ENCODE measurements at places on chromosomes 12 and 14.
A peak's percentile ranks its signal among the peaks of the same experiment; 100 is the strongest.

DNA sequence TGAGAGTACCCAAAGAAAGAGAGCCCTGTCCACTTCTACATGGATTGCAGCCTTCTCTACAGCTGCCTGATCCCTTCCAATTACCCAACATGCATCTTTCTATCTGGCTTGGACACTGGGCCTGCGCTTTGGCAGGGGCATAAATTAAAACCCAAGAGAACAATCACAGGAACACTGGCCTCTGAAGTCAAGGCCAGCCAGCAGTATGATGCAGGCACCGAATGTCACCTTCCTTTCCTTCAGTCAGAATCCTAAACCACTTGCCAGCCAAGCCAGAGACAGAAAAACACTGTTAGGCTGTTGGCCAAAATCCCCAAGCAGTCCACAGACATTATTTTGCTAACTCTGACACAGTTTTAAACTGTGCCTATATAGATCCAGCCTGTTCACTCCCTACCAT, 113.7 kb downstream of the DUSP6 start:
- DNase-seq = peak; percentile 30

DNA sequence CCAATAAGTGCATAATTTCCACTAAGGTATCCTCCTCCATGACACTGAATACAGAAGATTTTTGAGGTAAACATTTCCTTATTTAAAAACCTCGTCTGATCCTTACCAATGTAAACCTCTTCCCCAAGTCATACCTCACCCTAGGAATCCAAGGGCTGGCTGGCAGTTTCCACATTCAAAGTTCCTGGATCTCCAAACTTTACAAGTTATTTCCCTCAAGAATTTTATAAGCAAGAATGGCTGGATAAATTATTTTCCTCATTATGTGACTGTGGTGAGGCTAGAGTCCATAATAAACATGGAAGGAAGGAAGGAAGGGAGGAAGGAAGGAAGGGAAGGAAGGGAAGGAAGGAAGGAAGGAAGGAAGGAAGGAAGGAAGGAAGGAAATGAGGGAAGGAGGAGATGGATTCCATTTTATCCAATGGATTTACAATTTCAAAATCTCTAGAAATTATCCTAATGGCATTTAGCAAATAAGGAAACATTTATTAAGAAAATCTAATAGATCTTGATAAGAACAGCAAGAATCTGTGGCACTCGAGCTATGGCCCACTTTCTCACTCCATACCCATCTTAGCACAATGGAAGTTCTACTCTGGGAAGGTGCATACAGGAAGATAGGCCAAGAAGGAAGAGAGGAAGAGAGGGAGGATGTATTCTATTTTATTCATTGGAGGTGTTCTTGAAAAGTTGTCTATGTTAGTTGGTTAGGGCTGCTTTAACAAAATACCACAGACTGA, 477.8 kb upstream of the TMPO start:
- no peak for DNase-seq

GRCh38 chr12:10697156-10697555, 23.3 kb upstream of the STYK1 start:
- no peak for DNase-seq

GRCh38 chr14:84262932-84263331, 1267.0 kb upstream of the FLRT2 start:
- no peak for DNase-seq

- no peak for DNase-seq
These were observed 26.4 kb upstream of the FGF6 start for GRCh38 chr12:4472046-4472445.

- DNase-seq = no peak
These were observed 14.1 kb downstream of the ARF3 start for GRCh38 chr12:48943221-48943620.

GRCh38 chr14:74038020-74038859, 19.1 kb downstream of the BBOF1 start:
- DNase-seq = peak; percentile 24

- DNase-seq = no peak
These were observed 76.3 kb downstream of the PDE3A start for GRCh38 chr12:20444595-20445170.

DNA sequence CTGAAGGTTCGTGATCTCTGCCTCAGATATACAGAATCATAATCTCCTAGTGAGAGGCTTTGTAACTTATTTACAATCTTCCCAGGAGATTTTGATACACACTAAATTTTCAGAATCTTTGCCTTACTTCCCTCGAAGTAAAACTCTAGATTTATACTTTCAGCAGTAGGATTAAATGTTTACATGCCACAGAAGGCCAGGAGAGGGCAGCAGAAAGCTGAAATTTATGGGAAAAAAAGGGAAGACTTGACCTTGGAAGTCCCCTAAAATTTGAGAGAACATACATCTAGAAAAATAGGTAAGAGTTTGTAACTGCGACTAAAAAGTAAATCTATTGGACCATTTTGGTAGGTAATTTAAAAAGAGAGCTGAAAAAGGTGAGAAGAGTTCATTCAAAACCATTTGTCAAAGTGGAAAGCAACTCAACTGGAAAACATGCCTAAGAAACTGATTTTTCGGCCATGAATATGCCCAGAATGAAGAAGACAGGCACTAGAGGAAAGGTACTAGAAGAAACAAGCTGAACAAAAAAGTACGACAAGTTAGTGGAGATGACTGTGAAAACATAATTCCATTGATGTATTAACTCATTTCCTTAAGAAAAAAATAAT, 242.0 kb upstream of the MDGA2 start:
- peak; percentile 21 for DNase-seq

DNA sequence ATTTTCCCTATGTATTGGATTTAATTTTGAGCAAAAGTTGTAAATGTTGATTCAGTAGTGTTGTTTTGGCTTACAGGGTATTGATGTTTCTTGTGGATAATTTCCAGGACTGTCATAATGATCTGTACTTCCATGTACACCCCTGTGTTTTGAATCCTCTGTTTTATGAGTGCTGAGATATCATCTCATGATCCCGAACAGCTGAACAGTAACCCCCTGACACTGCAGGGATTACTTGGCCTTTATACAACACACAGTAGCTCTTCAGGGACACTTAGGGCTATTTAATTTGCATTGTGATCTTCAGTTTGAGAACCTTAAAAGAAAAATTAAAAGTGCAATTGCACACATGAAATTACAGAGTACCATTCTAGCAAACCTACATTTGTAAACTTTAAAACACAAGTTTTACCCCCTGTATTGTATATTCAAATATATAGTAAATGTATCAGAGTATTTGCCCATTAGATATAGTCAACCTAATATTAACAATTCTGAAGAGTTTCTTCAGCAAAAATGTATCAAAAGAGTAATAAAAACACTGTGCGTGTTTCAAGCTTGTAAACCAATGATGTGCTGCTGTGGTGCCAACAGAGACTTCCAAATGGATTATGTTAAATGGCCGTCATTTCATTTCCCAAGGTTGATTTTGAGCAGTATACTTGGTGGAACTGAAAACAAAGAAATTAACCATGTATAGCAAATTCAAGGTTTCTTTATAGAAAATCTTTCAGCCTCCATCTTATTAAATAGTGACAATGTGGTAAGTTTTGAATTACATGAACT, 27.9 kb upstream of the MYF6 start:
- no peak for DNase-seq

GRCh38 chr14:100592461-100592891, 5.3 kb upstream of the BEGAIN start:
- DNase-seq = no peak

DNA sequence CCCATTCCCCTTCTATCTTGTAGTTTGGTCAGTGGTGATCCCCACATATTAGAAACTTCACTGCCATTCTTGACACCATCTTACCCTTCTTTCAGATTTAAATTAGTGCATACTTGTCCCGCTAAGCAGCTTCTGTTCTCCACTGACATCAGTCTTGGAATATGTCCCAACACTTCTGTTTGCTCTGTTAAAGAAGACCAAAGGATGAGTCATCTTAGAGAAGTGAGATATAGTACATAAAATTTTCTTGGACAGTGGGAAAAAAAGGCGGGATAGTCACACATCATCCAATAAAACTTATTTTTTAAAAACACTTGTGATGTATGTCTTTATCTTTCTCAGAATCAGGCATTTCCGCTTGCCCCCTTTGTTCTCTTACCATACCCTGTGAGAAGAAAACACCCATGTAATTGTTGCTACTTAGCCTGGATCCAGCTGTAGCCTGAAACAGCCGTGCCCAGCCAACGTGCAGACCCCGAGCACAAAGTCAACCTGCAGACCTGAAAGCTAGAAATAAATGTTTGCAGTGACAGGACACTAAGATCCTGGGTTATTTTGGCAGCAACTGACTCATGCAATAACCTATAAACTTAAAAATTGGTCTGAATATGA, 100.1 kb upstream of the PDE3A start:
- peak; percentile 14 for DNase-seq

GRCh38 chr12:55925870-55926737, 1.6 kb downstream of the PYM1 start:
- no peak for DNase-seq

DNA sequence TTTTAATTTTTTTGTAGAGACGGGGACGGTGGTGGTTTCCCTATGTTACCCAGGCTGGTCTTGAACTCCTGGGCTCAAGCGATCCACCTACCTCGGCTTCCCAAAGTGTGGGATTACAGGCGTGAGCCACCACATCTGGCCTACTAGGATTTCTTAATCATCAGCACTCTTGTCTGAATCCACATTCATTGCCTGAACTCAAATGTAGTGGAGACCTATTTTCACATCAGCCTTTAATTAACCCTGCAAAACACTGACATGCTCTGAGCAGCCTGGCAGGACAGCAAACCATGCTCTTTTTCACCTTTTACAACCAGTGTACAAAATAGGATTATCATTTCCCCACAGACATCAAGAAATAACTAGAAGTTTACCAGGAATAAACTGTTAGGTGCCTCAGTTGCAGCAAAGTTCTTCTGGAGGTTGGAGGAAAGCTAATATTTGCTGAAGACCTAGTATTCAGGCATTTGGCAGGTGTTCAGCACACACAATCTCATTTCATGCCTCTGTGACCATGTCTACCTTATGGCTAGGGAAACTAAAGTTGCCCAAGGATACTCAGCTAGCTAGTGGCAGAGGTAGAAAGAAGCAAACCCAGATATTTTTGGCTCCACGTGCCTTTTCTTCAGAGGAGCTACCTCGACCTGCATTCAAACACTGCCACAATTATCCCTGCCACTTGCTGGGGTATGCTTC, 37.7 kb downstream of the CFL2 start:
- peak; percentile 31 for DNase-seq

Data from NCI-H446 (cell line).